ENCODE measurements at places on chromosomes 6 and 20. TPM values are rescaled to one million over a fixed set of nuclear protein-coding genes. Genes with fewer than 3 reads are reported as not detected.

The FOXS1 gene
- 0.36 TPM for total RNA-seq

The SLC22A7 gene
- total RNA-seq = not detected

The OPN5 gene
- not detected for total RNA-seq

The SAMD3 gene
- total RNA-seq = 3.5 TPM

The TFAP2C gene
- total RNA-seq = not detected

The CFB gene
- 26.8 TPM for total RNA-seq

The FOXF2 gene
- 1.1 TPM for total RNA-seq

The FGD2 gene
- under 0.01 TPM for total RNA-seq

The GOPC gene
- 41.8 TPM for total RNA-seq

The PSORS1C1 gene
- total RNA-seq = 2.2 TPM

All from osteoblast (primary cell).